AG10803 (cell line): ENCODE measurements at places on chromosomes 7 and 10.

DNA sequence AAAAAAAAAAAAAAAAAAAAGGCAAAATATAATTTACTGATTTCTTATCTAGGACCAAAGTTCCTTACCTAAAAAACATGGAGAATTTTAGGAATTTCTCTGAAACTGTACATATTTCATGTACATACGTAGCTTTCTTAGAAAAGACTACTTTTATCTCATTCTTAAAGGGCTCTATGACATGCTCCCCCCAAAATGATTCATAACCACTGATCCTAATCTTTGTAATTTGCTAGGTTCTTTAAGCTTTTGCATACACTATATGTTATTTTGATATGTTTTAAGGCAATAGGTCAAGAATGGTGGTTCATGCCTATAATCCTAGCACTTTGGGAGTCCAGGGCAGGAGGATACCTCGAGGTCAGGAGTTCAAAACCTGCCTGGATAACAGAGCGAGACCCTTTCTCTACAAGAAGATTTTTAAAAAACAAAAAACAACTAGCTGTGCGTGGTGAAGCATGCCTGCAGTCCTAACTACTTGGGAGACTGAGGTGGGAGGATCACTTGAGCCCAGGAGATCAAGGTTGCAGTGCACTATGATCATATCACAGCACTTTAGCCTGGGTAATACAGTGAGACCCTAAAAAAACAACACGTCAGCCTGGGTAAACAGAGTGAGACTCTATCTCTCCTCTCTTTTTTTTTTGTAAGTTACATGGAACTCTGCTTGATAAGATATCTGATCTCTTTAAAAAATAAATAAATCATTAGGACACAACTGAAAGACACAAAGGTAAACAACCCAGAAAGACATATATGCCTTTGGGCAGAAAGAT lies 54.8 kb downstream of the ATAD1 start:
- no peak for DNase-seq

- peak; percentile 45 for DNase-seq
Observed at GRCh38 chr10:109784236-109784635, 139.1 kb downstream of the XPNPEP1 start.

DNA sequence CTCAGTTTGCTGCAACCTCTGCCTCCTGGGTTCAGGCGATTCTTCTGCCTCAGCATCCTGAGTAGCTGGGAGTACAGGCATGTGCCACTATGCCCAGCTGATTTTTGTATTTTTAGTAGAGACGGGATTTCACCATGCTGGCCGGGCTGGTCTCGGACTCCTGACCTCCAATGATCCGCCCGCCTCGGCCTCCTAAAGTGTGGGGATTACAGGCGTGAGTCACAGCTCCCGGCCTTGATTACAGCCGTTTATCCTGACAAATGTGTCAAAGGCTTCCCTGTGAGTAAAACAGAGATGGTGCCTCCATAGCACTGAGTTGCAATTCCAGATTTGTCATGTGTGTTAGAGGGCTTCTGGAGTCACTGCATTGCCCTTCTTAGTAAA lies 273.7 kb downstream of the CCDC3 start:
- no peak for DNase-seq

GRCh38 chr7:107149863-107150262 lies 18.9 kb upstream of the HBP1 start:
- no peak for DNase-seq

- peak; percentile 81 for DNase-seq
Observed at GRCh38 chr7:47782022-47782421, 166.2 kb downstream of the PKD1L1 start.

GRCh38 chr10:104340111-104340526 lies 1.9 kb upstream of the ITPRIP start:
- no peak for DNase-seq

- no peak for DNase-seq
Observed at GRCh38 chr10:84075226-84076046, 63.9 kb upstream of the GHITM start.

DNA sequence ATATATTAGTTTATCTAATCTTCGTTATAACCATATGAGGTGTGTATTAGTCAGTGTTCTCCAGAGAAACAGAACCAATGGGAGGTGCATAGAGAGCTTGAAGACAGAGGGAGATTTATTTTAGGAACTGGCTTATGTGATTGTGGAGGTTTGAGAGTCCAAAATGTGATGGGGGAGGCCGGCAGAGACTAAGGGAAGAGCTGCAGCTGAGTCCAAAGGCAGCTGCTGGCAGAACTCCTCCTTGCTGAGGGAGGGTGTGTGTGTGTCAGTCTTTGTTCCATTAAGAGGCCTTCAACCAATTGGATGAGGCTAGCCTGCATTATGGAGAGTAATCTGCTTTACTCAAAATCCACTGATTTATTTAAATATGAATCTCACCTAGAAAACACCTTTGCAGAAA lies 165.1 kb downstream of the SH3PXD2A start:
- no peak for DNase-seq

DNA sequence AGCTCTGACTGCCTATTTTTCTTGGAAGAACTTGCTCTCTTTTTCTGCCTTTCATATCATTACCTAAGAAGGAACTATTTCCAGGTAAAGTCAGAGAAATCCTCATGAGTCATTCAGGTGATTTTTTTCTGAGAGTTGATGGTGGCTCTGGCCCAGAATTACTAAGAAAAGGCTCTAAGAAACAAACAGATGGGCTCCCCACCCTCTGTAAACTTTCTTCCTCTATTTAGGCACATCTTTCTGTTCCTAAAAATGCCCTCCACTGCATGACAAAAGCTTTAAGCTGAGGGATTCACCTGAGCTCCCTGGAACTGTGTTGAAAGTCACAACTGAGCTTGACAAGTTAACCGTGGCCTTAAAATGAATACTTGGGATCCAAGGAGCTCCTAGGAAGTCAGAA lies 1.6 kb downstream of the OLAH start:
- no peak for DNase-seq

DNA sequence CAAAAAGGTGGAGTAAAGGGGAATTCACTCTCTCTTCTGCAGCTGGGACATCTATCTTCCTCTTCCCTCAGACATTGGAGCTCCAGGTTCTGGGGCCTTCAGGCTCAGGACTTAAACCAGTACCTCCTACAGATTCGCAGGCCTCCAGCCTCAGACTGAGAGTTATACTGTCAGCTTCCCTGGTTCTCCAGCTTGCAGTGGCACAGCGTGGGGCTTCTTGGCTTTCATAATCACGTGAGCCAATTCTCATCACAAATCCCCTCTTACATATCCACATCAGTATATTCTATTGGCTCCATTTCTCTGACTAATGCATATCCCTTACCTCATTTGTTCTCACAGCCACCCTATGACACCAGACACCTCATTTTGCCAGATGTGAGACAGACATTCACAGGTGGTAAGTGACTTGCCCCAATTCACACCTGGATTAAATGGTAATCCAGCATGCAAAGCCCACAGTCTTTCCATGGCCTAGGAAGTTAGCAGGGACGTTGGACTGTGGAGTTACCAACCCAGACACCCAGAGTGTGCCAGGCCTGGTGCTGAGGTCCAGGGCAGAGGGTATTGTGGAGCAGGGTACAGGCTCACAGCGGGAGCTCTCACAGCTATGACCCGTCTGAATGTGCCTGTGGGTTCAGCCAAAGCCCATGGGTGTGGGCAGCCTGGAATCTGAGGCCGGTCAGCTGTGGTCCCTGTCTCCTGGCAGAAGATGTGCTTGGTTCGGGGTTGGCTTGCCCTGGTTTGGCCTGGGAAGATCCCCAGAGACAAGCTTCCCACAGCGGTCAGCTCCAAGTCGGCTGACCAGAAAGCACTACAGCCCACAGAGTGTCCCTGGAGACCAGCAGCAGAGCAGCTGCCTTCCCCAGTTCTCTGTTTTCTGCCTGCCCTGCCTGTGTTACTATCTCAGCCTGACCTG lies 18.4 kb upstream of the ZCCHC24 start:
- DNase-seq: peak; percentile 45

GRCh38 chr7:26151650-26151952 lies 397 bp upstream of the NFE2L3 start:
- no peak for DNase-seq

- DNase-seq: peak; percentile 39
Observed at GRCh38 chr7:92177362-92177761, 1.6 kb downstream of the LRRD1 start.

- DNase-seq: no peak
Observed at GRCh38 chr10:132400547-132401151, 3.6 kb downstream of the PWWP2B start.

- DNase-seq: no peak
Observed at GRCh38 chr7:44289341-44290251, 35.8 kb downstream of the CAMK2B start.

- DNase-seq: peak; percentile 75
Observed at GRCh38 chr10:24333736-24334135, 124.8 kb downstream of the KIAA1217 start.
